Regular cardiac myocyte (primary cell): ENCODE measurements at places on chromosomes 11 and 22. TPM values are rescaled to one million over a fixed set of nuclear protein-coding genes. Genes with fewer than 3 reads are reported as not detected.

NFAM1 gene
- not detected in 2 replicates for total RNA-seq

MUC6 gene
- not detected in 2 replicates for total RNA-seq

WNT11 gene
- 0.19 and 0.85 TPM in 2 replicates for total RNA-seq

PNPLA5 gene
- under 0.01 TPM in 1 of 2 replicates, not detected in the other for total RNA-seq

OPCML gene
- total RNA-seq, result 0.38 and 3.4 TPM in 2 replicates

PLCB3 gene
- total RNA-seq, result 33.0 and 75.5 TPM in 2 replicates

CYP2D6 gene
- total RNA-seq, result under 0.01 and 0.56 TPM in 2 replicates

CCDC87 gene
- 0.19 and 0.28 TPM in 2 replicates for total RNA-seq

CCDC116 gene
- total RNA-seq, result 0.19 and 0.28 TPM in 2 replicates

GLYATL2 gene
- 0.19 and 1.7 TPM in 2 replicates for total RNA-seq

TMEM45B gene
- not detected in 2 replicates for total RNA-seq

ATM gene
- 81.3 and 136 TPM in 2 replicates for total RNA-seq

FXYD6 gene
- total RNA-seq, result under 0.01 and 0.28 TPM in 2 replicates

HEPN1 gene
- not detected in 2 replicates for total RNA-seq

CHADL gene
- 0.96 and 1.4 TPM in 2 replicates for total RNA-seq

LDLRAD3 gene
- total RNA-seq, result 6.3 and 18.9 TPM in 2 replicates

MYBPC3 gene
- total RNA-seq, result not detected in 2 replicates

HSPB2 gene
- 0.28 and 0.77 TPM in 2 replicates for total RNA-seq

PVALB gene
- not detected in 2 replicates for total RNA-seq

GRIA4 gene
- total RNA-seq, result not detected in 2 replicates
